ENCODE measurements at places on chromosomes 3 and 15.

DNA sequence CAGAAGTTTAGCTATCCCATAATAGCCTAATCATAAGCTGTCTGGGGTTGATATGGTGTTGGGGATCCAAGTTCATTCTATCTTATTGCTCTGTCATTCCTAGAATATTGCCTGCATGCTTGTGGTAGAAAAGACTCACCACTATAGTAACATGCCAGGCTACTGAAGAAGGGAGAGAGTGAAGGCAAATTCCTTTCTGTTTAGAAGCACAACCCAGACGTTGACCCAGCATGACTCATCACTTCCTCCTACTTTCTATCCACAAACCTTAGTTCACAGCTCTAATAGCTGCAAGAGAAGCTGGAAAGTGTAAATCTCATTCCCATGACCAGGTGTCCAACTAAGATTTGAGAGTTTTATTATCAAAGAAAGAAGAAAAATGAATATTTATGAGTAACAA is 57.8 kb upstream of the NMD3 start:
- peak; percentile 74 for DNase-seq

- peak; percentile 95 for DNase-seq
Observed at GRCh38 chr3:186826976-186827857, 15.3 kb upstream of the ADIPOQ start.

DNA sequence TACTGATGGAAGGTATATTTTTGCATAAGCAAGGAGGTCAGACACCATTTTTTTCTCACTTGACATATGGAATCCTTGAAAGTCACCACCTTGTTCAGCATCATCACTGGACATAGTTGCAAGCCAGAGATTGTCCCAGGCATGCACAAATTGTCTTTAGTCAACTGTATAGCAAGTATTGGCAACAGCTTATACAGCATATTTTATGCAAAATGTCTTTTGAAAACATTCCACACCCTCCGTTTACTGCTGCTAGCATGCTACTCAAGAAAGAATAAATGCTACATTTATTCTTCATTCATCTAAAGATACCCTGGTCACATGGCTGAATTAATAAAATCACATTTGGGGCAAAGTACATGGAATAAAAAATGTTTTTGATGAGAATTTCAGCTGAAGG is 168.5 kb upstream of the DCBLD2 start:
- no peak for DNase-seq

DNA sequence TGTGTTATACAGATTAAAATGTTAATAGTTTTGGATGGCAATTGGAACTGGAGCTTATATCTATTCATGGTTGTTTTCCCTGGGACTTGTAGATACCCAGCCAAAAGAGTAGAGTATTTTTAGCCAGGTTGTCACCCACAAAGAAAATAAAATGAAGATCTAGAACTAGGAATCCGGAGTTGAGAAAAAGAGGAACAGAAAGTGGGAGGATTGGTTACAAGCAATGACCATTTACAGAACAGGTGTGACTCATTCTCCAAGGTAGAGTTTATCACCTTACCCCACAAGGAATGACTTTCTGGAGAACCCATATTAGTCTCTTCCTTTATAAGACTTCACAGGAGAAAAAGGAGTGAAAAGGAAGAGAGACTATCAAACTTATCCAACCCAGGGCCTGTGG is 99.8 kb downstream of the TMEM108 start:
- no peak for DNase-seq

DNA sequence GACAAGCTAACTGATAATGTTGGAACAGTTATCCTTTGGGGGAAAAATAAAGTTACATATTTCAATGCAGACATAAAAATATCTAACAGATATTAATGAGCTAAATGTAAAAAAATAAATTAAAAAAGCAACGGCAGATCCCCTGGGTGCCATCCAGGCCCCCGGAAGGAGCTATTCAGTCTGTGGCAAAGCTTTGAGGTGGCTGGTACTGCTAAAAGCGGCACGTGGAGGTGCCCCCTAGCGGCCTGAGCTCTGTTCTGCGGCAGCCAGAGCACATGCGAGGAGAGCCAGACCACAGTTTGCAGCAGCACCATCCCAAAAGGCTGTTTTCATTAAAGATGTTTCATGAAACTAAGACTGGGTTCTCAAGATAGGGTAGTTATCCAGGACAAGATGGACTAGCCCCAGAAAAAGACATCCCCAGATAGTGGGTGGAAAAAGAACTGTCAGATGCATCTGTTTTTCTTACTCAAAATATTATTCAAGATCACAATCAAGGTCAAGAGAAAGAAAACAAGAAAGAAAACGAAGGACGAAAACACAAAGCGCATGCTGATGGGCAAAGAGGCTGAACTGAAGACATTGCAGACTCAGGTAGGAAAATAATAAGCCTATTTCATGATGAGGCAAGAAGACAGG is 18.7 kb downstream of the AP3S2 start:
- DNase-seq = peak; percentile 91

- no peak for DNase-seq
Observed at GRCh38 chr15:101554115-101554915, 64.8 kb upstream of the PCSK6 start.

DNA sequence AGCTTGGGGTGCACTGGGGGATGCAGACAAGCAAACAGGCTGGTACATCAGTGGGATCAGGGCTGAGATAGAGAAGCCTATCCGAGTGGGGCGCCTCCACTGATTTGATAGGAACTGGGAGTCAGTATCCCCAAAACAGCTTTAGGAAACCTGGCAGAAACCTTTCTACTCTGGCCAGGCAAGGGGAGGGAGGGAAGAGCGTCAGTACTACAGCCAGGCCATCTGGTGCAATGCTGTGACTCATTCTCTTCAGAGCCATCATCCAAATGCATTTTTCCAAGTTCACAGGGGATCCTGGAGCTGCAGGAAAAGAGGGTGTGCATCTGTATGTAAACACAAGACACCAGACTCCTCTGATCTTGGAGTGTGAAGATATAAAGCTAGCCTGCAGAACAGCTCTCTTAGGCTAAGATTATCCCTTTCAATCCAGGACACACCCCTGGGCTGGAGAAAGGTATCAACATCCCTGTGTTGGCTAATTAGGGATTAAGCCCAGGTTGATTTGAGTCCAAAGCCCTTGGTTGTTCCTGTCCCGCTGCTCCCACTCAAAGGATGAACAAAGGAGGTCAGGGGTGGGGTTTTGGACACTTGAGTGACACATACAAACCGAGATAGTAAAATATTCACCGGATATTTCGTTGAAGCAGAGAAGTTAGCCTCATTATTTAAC is 9.3 kb downstream of the GALNT15 start:
- peak; percentile 83 for DNase-seq

- DNase-seq = peak; percentile 41
Observed at GRCh38 chr3:81452418-81452817, 309.0 kb downstream of the GBE1 start.

DNA sequence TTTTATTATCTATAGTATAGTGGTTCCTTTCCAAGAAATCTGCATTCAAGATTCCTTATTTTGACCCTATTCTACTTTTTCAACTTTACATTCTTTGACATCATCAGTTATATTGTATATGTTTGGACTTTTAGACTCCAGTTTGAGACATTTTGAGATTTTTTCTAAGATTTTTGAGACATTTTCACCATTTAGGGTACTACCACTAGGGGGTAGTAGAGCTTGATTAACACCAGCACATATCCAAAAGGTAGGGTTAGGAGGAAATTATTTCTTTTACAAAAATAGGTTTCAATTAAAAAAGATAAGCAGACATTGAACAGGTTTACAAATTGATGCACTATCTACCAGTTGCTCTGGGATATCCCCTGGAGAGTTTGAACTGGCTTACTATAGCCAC is 262.5 kb downstream of the SCAPER start:
- no peak for DNase-seq

- DNase-seq = no peak
Observed at GRCh38 chr15:49984436-49984835, 134.6 kb downstream of the ATP8B4 start.

DNA sequence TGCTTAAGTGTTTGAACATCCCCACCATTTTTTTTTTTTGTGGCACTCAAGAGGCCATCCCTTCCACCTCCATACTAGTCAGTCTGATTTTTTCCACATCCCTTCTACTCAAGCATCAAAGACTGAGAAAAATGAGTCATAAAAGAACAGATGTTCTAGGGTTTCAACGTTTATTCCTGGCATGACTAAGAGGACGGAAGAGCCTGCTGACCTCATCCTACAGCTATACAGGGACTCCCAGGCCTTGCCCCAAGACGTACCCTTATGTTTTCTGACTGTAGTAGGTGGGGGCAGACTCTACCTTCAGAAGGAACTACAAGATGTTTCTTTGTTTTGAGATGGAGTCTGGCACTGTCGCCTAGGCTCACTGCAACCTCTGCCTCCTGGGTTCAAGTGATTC is 3.3 kb upstream of the ITPKA start:
- peak; percentile 92 for DNase-seq

- DNase-seq = peak; percentile 1
Observed at GRCh38 chr3:10088256-10088655, 19.8 kb downstream of the FANCD2OS start.

Data from adipocyte (in vitro differentiated cells).